Activated CD4-positive, alpha-beta memory T cell treated with anti-CD3 and anti-CD28 coated beads, Interleukin-2, amount 10 ng/mL, durations not matched to agents 7 days and 5 days (primary cell): ENCODE measurements at places on chromosomes 3 and 15. TPM values are rescaled to one million over a fixed set of nuclear protein-coding genes. Genes with fewer than 3 reads are reported as not detected.

EIF1B gene
- 41.9 TPM for total RNA-seq

STRA6 gene
- not detected for total RNA-seq

DUOX1 gene
- total RNA-seq, result not detected

CHRFAM7A gene
- total RNA-seq, result 0.55 TPM

EIF4G1 gene
- 259 TPM for total RNA-seq

SPSB4 gene
- total RNA-seq, result not detected

TEX55 gene
- not detected for total RNA-seq

SI gene
- total RNA-seq, result not detected

CPLX3 gene
- not detected for total RNA-seq

NLGN1 gene
- not detected for total RNA-seq

SENP5 gene
- total RNA-seq, result 37.9 TPM

SLC24A5 gene
- not detected for total RNA-seq

SHC4 gene
- total RNA-seq, result 1.9 TPM

ANKRD34C gene
- not detected for total RNA-seq

LNP1 gene
- 1.9 TPM for total RNA-seq

DNAH12 gene
- total RNA-seq, result 0.05 TPM

SCN11A gene
- total RNA-seq, result not detected

NCEH1 gene
- total RNA-seq, result 7.2 TPM
